ENCODE measurements at places on chromosomes 2 and 18.

GRCh38 chr2:121664086-121664485 is 14.8 kb upstream of the CLASP1 start:
- no peak for DNase-seq

- no peak for DNase-seq
These were observed 210.9 kb upstream of the SP5 start for GRCh38 chr2:170503971-170504809.

- no peak for DNase-seq
These were observed 36.2 kb downstream of the LRRFIP1 start for GRCh38 chr2:237663517-237664110.

GRCh38 chr2:79437433-79438267 is 75.2 kb upstream of the CTNNA2 start:
- no peak for DNase-seq

DNA sequence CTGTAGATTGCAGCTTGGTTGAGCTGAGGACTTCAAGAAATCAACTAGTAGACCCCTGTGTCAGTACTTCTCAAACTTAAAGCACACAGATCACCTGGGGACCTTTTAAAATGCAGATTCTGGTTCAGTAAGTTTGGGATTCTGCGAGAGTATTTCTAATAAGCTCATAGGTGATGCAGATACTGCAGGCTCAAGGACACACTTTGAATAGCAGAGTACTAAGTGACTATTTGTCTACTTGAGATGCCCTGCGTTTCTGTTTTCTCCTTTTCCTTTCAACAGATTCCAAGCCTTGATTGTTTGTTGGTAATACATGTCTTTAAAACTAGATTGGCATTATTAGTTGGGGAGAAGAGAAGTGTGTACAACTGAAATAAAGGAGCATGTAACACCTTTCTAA is 6.7 kb downstream of the MIB1 start:
- DNase-seq: no peak

GRCh38 chr2:235963853-235964577 is 204.2 kb downstream of the GBX2 start:
- DNase-seq: no peak

- no peak for DNase-seq
These were observed 53.7 kb downstream of the EPHA4 start for GRCh38 chr2:221518201-221518934.

DNA sequence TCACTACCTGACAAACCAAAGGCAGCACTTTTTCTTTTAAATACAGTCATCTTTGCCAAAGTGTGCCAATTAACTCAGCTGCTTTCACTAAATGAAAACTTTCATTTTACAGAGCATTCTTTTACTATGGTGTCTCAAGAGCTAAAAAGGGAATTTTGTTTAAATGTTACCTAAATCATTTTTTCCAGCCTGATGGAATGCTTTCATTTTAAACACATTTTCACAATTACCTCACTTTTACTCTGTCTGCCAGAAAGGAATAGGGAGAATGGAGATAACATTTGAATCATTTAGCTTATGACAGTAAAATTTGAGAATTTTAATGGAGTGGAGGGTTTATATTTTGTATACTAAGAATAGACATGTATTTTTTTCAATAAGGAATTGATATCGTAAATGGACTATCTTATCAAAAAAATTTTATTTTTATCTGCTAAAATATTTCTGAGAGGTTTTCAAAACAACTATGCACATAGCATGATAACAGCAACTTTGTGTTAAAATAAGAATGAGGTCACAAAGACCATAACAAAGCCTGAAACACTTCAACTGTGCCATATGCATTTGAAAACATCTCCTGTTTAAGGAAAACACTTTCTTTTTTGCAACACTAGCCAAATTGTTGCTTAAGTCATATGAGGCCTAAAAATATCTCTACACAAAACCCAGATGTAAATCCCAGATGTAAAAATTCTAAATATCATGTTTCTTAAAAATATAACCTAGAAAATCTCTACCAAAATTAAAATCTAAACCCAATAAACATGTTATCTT is 769.9 kb upstream of the FSHR start:
- DNase-seq: no peak

GRCh38 chr2:188367164-188367563 is 75.5 kb downstream of the GULP1 start:
- DNase-seq: no peak

- DNase-seq: no peak
These were observed 173.3 kb upstream of the TNP1 start for GRCh38 chr2:217033186-217033585.

GRCh38 chr18:572091-572830 is 7.9 kb upstream of the CETN1 start:
- no peak for DNase-seq

- DNase-seq: no peak
These were observed 46.0 kb downstream of the PARD3B start for GRCh38 chr2:204591225-204591624.

GRCh38 chr2:209960676-209961630 is 41.5 kb upstream of the RPE start:
- no peak for DNase-seq

GRCh38 chr2:221571551-221572218 is 419 bp downstream of the EPHA4 start:
- peak; percentile 77 for DNase-seq

DNA sequence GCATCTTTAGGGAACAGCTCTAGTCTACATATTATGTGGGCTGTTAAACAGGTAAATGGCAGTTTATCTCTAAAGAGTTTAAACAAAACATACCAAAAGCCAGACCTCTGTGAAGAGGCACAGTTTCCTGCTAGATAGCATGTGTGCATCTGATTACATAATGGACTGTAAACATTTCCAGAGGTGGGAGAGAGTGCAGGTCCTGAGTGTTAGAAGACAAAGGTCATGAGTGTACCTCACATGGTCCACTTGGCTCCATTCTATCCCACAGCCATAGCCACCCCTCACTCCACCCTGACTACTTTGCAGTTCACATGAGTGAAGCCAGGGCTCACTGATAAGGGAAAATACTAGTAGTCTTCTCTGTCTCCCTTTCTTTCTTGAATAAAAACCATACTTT is 233.4 kb downstream of the MTX2 start:
- DNase-seq: no peak

- no peak for DNase-seq
These were observed 214.1 kb downstream of the MEIS1 start for GRCh38 chr2:66649006-66649405.

- DNase-seq: no peak
These were observed 16.8 kb upstream of the CRIM1 start for GRCh38 chr2:36338827-36339145.

- no peak for DNase-seq
These were observed 16.3 kb upstream of the GAL3ST2 start for GRCh38 chr2:241760301-241760771.

- DNase-seq: no peak
These were observed 280.2 kb downstream of the STK39 start for GRCh38 chr2:167966937-167967913.

DNA sequence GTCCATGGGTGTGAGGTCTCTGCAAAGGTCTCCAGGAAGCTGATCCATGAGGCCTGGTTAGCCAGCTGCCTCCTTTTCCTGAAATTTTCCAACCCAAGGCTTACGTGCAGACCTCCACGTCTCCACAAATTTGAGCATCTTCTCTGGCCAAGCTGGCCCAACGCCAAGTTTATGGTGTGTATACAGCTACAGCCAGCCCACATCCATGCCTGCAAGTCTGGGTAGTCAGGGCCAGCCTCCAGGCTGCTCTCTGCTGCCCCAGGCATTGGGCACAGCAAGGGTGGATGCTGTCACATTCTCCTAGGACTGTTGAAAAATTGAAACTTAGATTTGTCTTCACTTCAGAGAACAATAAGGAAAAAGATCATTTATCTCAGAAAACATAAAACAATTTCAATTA is 525.5 kb upstream of the CHAC2 start:
- DNase-seq: no peak

DNA sequence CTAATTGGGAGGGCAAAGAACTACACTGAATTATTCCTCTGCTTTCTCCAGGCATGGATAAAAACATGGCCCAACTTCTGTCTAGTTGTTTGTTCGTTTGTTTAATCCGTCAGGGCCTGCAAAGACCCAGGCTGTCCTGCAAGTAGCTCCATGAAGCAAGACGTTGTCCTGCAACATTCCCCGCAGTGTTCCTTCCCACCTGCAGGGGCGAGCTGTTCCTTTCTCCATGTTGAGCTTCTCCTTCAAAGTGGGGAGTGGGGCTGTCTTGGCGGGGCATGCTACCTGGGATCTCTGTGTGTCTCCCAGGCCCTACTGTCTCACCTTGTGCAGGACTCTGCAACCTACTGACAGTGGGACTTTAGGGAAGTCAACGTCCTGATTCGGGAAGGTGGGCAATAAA is 264.0 kb upstream of the SMIM21 start:
- DNase-seq: no peak

GRCh38 chr18:78611201-78611800 is 368.3 kb upstream of the SALL3 start:
- no peak for DNase-seq

DNA sequence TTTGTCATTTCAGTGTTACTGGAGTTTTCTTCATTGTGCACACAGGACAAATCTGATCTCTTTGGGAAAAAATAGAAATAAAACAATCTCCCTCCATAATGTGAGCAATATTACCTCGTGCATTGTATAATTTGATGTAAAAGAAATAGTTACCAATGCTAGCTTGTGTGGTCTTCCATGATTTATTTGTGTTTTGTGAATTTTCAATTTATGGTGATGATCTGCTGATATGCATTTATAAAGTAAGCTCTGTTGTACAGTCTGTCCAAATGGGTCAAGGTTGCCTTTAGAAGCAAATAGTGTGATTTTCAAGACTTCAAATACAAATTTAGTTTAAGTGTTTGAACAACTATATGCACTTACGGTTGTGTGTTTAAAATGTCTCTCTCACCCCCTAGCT is 50.9 kb downstream of the STAT1 start:
- no peak for DNase-seq

DNA sequence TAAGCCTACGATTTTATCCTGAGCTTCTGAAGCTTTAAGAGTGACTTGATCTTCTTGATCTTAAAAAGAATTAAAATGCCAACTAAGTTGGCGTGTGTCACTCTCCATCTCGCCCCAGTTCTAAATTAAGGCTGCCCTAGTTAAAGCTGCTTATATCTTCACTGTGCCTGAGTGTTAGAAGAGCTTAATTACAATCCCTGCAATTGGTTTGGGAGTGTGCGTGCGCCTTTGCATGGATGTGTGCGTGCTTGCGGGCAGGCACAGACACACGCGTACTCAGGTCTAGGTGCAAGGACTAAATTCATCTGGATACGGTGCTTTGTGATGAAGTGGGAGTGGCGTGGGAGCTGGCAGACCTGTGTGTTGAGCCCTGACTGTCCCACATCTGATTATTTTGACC is 201.5 kb downstream of the FAM210A start:
- no peak for DNase-seq

- no peak for DNase-seq
These were observed 186.5 kb downstream of the RTP5 start for GRCh38 chr2:242056026-242056425.

DNA sequence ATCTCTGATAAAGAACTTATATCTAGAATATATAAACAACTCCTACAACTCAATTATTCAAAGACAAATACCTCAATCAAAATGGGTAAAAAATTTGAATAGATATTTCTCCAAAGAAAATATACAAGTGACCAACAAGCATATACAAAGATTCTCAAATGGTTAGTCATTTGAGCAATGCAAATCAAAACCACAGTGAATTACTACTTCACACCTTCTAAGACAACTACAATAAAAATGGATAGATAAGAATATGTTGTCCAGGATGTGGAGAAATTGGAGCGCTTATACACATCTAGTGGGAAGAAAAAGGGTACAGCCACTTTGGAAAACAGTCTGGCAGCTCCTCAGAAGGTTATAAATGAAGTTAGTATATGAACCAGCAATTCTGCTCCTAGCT is 332.9 kb downstream of the TGIF1 start:
- no peak for DNase-seq

- DNase-seq: no peak
These were observed 226.8 kb downstream of the TNS1 start for GRCh38 chr2:217775920-217776503.

DNA sequence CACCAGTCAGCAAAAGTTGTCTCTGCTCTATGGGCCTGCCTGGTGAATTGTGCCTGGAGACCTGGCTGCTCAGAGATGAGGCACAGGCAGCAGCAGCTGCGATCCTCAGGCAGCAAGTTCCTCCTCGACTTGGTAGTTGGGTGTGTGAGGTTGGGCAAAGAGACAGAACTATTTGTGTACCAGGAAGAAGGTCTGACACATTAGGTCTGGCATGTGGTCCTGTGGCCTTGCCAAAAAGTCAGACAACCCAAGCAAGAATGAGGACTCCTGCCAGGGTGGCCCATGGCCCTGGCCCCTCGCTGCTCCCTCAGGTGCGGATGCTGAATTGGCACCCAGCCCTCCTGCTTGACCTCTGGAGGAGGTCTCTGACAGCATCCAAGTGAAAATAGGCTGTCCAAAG is 192.7 kb downstream of the DYSF start:
- DNase-seq: no peak

- DNase-seq: no peak
These were observed 1.7 kb downstream of the CXCR4 start for GRCh38 chr2:136116151-136116812.

GRCh38 chr2:173568054-173568453 is 213.4 kb downstream of the CDCA7 start:
- DNase-seq: no peak
